ENCODE measurements at places on chromosomes 12 and 14.

GRCh38 chr14:68482772-68483395 lies 310.0 kb downstream of the ZFP36L1 start:
- DNase-seq, result no peak

- DNase-seq, result no peak
Measured at GRCh38 chr12:108390495-108391203, 51.5 kb upstream of the CMKLR1 start.

- DNase-seq, result no peak
Measured at GRCh38 chr12:49296836-49297694, 2.1 kb downstream of the PRPH start.

DNA sequence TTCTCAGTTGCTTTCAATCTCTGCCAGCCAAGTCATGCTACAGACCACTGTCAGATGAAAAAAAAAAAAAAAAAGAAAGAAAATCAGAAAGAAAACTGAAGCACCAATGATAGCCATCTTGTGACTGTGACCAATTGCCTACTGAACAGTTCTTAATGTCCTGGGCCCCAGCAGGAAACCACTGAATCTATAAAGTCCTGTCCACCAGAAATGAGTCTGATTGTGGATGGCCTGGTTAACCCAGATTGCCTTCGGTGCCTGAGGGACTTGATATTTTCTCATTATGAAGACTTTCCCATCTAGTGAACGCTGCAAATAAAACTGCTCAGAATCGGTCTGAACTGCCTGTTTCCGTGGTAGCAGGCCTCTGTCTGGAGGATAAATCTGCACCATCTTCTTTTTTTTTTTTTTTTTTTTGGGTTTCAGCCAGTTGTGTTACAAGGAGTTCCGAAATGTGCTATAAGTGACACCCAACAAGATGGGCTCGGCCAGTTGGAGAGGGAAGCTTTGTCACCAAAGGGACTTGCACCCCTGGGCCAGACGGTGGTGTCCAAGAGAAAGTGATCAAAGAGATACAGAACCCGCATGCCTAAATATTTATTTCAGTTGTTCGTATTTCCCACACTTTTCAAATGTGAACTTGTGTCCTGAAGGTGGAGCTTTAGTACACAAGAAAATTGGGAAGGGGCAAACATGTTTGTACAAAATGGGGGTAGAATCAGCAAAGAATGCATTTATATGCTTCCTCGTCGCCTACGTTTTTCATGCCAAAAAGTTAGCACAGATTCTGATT lies 3.0 kb upstream of the PLXNC1 start:
- peak; percentile 45 for DNase-seq

GRCh38 chr14:27672047-27672446 lies 1074.2 kb upstream of the NOVA1 start:
- no peak for DNase-seq

DNA sequence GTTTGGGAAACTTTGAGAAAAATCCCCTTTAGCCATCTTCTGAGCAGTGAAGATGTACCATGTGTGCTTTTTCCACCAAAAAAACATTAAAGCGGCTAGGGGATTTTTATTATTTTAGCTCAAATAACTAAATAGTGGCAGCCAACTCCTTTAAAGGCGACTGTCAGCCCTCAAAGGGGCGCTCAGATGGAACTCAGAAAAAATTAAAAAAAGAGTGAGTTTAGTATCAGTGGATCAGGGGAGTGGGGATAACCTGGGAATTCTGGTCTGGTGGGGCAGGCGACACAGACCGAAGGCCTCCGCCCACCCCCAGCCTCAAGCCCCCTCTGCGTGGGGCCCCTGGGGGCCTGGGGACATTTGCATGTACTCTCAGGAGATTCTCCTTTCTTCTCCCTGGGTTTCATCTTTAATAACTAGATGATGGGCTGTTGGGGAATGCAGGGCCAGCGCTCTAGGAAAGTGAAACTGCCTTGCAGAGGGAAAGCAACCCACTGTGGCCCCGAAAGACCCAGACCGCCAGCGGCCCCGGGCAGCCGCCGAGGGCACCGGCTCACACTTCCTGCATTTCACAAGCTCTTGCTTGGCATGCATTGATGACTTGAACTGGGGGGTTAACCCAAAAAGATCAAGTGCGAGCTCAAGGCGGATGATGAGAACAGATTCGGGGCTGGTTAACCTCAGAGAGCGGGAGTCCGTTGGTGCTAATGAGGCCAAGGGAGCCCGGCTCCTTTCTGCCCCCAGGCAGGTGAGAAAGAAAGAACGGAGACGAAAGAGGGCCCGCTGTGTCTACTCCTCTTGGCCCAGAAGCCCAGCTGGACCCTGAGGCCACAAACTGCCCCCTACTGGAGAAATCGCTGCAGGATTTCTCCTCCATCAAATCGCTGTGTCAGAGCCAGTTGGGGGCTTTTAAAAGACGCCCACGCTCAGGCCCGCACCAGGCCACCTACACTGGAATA lies 7.3 kb upstream of the BATF start:
- no peak for DNase-seq

DNA sequence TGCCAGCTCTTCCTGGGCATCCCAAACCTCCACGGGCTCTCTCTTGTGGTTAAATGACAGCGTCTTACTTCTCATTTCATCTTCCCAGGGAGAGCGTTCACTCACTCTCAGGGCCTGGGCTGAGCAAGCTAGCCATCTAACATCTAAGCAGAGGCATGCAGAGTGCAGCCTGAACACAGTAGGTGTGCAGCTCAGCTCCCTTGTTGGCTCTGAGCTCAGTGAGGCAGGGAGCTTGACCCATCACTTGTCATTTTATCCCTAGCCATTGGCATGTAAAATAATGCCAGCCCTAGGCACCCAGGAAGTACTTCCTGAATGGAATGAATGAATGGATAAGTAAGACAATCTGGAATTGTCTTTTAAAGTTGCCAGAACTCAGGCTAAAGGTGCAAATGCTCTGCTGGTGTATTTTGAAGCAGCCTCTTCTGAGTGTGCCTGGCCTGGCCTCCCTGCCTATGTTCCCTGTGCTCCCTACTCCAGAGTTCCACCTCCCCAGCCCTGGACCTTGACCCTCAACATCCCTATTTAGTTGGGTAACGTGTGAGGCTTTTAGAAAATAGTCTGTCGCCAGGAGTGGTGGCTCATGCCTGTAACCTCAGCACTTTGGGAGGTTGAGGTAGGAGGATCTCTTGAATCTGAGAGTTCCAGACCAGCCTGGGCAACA lies 9.5 kb upstream of the MEG3 start:
- DNase-seq, result no peak

DNA sequence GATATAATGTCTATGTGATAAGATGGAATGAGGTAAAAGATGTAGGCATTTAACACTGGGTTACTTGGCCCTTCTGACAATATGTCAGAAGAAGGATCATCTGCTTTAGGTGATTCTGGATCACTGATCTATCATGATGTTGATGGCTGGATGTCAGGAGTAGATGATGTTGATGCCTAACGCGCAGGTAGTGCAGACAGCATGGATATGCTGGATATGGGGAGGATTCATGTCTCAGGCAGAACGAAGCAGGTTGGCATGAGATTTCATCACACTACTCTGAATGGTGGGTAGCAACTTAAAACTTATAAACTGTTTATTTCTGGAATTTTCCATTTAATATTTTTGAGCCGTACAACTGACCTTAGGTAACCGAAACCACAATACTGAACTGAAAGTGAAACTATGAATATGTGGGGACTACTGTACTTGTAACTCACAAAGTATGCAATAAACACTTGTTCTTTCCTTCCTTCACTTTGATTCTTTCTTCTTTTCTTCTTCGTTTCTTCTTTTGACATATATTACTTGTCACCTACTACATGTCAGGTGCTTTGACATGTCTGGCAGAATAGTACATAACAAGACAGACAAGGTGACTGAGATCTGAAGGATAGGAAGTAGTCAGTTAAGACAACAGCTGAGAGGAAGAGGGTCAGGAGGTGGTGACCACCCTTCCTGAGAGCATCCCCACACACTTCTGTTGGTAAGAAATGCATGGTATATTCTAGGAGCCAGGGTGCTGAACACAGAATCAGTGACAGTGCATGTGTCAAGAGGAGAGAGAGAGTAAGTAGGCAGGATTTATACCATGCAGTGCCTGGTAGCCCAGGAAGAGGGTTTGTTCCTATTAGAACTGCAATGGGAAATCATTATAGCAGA lies 238.8 kb downstream of the PPFIA2 start:
- no peak for DNase-seq

DNA sequence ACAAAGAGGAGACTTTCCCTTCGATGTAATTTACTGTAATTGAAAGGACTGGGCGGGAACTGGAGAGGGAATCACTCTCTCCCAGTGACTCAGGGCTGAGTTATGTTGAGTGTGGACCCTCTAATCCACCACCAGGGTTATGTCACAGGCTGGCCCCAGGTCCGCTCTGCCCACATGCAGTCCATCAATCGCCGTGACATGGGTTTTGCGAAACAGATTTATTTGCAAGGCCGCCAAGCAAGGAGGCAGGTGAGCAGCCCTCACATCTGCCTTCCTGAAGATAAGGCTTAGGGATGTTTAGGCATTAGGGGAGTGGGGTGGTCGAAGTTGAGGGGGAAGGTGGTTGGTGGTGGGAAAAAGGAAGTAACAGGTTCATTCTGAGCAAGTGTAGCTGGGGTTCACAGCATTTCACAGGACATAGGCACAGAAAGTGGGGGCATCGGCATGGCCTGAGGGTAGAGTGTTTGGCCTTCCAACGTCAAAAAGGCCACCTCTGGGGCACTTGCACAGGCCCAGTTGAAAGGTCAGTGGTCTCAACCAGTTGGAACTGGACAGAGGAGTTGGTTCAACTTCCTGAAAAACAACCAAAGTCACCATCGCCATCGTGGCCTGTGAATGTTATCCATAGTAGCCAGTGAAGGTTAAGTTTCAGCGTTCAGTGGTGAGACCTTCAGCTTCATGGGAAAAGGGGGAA lies 66.9 kb downstream of the DNAH10 start:
- DNase-seq, result no peak

GRCh38 chr14:63006531-63006930 lies 38.7 kb downstream of the KCNH5 start:
- no peak for DNase-seq

DNA sequence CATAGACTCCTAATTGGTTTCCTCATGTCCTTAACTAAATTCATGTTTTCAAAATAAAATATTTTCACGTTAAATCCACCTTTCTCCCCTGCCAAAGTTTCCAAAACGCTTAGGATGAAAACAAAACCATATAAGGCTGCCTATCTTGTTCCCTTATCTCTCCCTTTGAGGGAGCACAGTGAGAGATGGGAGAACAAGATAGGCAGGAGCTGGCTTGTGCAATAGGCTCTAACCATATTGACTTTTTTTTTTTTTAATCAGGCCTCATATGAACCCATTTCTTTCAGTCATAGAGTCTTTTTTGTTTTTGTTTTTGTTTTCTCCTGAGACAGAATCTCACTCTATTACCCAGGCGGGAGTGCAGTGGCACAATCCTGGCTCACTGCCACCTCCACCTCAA lies 184.9 kb downstream of the NRXN3 start:
- DNase-seq, result no peak

DNA sequence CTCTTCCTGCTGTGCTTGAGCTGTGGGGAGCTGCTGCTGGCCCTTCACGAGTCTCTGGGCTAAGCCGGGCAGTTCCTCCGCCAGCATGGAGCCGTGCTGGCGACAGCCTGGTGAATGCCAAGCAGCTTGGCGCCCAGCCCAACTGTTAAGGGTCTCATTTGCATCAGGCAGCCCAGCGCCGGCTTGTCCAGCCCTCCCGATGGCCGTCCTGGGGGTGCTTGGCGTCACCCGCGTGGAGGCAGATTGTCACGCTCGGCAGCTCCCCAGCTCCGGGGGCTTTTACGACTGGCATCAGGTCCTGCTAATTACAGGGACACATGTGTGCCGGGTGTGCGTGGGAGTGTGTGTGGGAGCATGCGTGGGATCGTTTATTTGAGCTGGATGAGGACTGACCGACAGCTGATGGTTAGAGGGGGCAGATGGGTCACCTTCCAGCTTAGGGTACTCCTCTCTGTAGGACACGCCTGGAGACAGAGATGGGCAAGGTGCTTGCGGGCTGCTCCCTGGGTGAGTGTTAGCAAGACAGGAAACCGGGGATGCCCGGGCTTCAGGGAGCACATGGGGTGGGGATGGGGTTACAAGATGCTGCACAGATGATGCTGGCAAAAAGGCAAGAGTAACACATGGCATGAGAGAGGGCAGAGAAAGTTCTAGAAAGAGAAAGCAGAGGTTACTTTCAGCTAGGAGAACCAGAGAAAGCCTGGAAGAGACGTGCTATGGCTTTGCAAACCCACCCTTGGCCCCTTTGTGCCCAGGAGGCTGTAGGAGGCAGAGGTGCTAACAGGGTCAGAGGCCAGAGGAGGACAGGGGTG lies 64.1 kb downstream of the KIF26A start:
- no peak for DNase-seq

- DNase-seq, result no peak
Measured at GRCh38 chr14:60647837-60648248, 1.4 kb downstream of the SIX1 start.

GRCh38 chr14:94121485-94121884 lies 7.9 kb downstream of the IFI27L2 start:
- peak; percentile 17 for DNase-seq

GRCh38 chr12:104410326-104410725 lies 46.4 kb upstream of the CHST11 start:
- DNase-seq, result no peak

- peak; percentile 36 for DNase-seq
Measured at GRCh38 chr14:100880271-100881101, 23.0 kb downstream of the RTL1 start.

DNA sequence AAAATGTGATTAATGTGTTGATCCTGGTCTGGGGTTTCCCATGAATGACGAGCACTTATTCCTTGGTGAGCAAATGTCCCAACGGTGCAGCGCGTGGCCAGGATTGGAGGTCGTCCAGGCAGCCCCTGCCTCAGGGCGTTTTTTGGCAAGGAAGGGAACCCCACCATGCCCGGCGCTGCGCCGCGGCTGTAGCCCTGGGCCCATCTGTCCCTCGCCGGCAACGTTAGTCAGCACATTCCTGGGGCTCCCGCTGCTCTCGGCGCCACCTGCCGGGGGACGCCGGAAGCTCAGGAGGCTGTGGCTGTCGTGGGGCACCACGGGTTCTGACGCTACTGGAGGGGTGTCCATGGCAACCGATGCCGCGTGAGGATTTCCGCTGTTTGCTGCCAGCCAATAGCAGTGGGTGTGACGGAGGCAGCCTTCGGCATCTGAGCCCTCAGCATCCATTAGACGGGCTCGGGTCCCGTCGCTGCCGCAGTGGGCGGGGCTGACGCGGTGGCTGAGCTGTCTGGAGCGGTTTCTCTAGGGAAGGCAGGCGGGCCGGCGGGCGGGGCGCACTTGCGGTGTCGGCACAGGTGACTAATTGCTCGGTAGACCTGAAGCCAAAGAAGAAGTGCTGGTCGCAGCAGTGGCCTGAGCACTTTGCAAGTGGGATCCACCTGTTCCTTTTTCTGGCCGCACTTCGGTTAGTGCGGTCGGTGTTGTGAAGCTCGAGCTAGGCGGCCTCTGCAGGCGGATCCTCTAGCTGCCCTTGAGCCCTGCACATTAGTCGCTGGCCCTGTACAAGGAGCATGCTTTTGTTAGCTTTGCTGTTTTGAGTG lies 29.5 kb downstream of the RAB35 start:
- DNase-seq, result peak; percentile 99

GRCh38 chr12:116199160-116199706 lies 78.3 kb downstream of the MED13L start:
- no peak for DNase-seq
